ENCODE measurements at places on chromosomes 7 and 10.

GRCh38 chr7:69515495-69516212 lies 82.6 kb upstream of the AUTS2 start:
- DNase-seq = no peak

DNA sequence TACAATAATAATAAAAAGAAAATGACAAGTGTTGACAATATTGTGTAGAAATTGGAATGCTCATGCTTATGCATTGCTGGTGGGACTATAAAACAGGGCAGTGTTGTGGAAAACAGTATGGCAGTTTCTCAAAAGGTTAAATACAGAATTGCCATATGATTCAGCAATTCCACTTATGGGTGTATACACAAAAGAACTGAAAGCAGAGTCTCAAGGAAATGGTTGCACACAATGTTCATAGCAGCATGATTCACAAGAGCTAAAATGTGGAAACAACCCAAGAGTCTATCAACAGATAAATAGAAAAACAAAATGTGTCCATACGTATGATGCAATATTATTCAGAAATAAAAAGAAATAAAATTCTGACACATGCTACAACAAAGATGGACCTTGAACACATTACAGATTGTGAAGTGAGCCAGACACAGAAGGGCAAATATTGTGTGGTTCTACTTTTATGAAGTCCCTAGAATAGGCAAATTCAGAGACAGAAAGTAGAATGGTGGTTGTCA lies 64.8 kb upstream of the GRM8 start:
- no peak for DNase-seq

DNA sequence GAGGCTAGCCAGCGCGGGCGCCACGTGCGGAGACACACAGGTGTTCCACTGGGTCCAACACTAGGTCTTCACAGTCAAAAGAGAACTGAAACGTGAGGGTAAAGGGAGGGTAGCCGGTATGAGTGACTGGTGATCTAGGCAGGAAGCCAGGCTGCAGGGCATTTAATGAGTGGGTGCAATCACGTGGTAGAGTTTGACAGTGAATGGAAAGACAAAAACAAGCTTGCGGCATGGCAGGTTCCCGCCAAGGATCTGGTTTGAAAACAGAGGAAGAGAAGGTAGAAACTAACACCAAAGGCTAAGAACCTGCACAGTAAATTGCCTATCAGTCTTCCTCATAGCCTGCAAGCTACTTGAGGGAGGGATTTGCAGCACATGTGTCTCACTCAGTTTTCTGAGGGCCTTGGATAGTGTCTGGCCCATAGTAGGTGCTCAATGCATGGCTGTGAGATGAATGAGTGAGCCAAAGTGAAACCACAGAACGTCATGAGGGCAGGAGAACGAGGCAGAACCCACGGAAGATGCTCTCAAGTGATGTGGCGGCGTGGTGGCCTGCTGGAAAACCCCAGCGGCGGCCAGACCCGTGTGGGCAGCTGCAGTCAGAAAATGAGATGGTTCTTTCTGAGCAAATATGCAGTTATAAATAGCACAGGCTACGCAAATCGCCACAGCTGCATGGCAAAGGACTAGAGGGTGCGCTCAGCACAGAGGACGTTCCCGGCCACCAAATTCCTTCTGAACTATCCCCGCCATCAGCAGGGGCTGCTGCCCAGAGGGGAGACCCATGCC lies 183.6 kb upstream of the NFE2L3 start:
- DNase-seq = no peak

GRCh38 chr10:72336259-72337038 lies 18.3 kb downstream of the DNAJB12 start:
- DNase-seq = no peak

DNA sequence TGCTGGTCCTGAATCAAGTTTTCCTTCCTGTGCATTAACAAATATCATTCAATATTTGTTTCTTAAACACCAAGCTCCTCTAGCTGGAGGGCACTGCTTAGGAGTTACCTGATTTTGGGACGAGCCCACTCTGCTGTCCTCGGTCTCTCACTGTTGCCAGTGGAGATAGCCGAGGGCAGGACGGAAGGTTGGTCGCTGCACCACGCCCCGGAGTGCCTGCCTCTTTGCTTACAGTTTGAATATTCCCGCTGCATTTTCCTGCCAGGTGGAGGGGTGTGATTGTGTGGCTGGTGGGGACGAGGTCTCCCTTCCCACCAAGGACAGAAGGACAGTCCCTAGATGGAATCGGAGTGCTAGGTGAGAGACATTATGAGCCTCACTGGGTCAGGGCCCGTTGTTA lies 201.5 kb downstream of the DNAJB6 start:
- peak; percentile 5 for DNase-seq

GRCh38 chr10:110751850-110752249 lies 107.7 kb downstream of the RBM20 start:
- DNase-seq = no peak

- no peak for DNase-seq
These were observed 727 bp downstream of the ATRNL1 start for GRCh38 chr10:115093776-115094408.

GRCh38 chr10:98097616-98098015 lies 36.8 kb upstream of the R3HCC1L start:
- no peak for DNase-seq

All from activated CD8-positive, alpha-beta memory T cell treated with anti-CD3 and anti-CD28 coated beads, Interleukin-2, amount 50 U/mL, for 4 hours (primary cell).